ENCODE measurements at places on chromosomes 1 and 21.

GRCh38 chr1:36212782-36213181 is 11.5 kb upstream of the THRAP3 start:
- no peak for DNase-seq

DNA sequence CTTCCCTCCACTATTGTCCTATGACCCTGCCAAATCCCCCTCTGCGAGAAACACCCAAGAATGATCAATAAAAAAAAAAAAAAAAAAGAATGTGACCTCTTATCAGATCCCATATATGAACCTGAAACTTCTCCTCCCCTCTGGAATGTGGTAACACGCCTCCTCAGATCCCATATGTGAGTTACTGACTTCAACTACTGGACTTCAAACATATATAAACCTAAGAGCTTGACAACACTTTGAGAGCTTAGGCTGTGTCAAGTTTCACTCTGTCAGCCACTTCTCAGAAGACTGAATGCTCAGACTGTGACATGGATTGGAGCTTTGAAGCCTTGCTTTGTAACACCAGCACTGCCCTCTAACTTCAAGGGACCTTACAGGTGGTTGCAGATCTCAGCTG is 148.4 kb downstream of the COP1 start:
- DNase-seq, result no peak

DNA sequence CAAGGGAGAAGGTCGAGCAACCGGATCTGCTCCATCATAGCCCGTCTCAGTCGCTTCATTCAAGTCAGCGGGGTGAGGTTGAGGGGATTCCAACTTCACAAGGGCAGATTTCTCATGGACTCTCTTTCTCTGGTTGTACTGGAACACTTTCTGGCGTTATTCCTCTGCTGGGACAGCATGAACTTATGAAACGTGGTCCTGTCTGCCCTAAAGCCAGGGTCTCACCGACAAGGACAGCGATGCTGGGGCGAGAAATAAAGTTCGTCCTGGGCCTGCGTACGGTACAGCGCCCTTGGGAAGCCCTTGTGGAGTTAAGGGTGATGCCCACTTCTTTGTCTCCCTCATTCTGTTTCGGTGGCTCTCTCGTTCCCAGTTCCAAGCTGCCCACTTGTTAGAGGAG is 1.3 kb upstream of the FLVCR1 start:
- DNase-seq, result no peak

GRCh38 chr1:189432753-189433152 is 1044.9 kb downstream of the BRINP3 start:
- DNase-seq, result no peak

DNA sequence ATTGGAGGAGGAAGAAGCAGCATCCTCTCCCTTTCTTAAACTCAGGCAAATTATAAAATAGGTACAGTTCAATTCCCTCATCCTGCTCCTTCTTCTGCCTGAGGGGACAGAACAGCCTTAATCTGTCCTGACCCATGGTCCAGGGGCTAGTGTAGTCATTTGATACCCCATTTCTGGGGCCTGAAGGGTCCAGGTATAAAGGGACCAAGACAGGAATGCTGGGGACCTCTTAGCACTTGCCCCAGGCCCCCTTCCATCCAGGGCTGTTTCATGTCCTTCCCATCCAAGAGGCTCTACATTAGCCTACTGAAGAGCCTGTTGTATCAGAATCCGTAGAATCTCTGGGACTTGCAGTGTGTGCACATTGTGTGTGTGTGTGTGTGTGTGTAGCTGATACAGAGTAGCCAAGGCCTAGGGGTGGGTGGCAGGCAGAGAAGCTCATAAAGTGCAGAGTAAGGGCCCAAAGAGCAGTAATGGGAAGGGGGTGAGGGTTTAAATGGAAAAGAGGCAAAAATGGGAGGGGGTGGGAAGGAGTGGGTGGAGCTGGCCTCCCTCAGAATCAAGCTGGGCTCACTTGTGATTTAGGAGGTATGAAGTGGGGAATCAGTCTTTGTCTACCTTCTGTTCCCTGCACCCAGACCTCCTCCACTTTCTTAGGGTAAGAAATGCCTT is 32.4 kb downstream of the RUNX1 start:
- DNase-seq, result no peak

GRCh38 chr1:30616759-30617158 is 106.6 kb downstream of the MATN1 start:
- DNase-seq, result no peak

DNA sequence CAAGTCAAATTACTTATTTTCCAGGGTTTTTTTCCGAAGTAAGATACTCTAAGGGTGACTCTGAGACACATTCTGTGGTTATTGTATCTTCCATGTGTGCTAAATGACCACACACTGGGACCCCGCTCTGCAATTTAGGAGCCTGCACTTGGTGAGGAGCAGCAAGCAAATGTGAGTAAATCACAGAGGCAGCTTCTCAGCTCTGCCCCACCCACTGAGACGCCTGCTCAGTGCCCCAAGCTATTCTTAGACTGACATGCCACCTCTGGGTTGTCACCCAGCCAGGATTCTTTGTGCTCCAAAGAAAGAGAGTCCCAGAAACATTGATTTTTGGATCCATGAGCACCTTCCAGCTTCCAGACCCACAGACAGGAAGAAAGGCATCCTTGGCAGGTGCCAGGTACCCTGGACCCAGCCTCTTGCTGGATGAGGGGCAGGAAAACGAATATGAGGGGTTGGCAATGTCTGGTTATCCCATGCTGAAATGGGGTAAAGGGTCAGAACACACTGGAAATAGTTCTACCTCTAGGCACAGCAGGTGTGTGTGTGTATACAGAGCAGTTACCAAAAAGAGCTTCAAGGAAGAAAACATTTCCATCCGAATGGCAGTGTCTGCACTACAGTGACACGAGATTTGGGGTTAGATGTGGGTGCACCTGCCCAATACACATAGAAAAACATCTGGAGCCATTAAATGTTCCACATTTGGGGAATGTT is 41.2 kb downstream of the TNR start:
- no peak for DNase-seq

GRCh38 chr1:218112862-218113261 is 172.2 kb upstream of the RRP15 start:
- no peak for DNase-seq

DNA sequence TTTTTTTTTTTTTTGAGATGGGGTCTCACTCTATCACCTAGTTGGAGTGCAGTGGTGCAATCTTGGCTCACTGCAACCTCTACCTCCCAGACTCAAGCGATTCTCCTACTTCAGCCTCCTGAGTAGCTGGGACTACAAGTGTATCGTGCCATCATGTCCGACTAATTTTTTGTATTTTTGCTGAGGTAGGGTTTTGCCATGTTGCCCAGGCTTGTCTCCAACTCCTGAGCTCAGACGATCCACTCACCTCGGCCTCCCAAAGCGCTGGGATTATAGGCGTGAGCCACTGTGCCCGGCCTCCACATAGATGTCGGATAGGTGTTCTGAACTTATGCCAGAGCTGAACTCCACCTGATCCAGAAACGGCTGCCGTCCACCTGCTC is 21.1 kb downstream of the PLEKHM2 start:
- DNase-seq, result no peak

- no peak for DNase-seq
Observed at GRCh38 chr1:91201176-91201575, 179.3 kb upstream of the ZNF644 start.

GRCh38 chr1:156814571-156815260 is 1.9 kb downstream of the SH2D2A start:
- DNase-seq, result no peak

- DNase-seq, result no peak
Observed at GRCh38 chr1:36023098-36023769, 60.7 kb upstream of the TEKT2 start.

- DNase-seq, result no peak
Observed at GRCh38 chr21:29297483-29298347, 1.0 kb upstream of the BACH1 start.

GRCh38 chr1:83033682-83034081 is 965.2 kb downstream of the TTLL7 start:
- peak; percentile 36 for DNase-seq

DNA sequence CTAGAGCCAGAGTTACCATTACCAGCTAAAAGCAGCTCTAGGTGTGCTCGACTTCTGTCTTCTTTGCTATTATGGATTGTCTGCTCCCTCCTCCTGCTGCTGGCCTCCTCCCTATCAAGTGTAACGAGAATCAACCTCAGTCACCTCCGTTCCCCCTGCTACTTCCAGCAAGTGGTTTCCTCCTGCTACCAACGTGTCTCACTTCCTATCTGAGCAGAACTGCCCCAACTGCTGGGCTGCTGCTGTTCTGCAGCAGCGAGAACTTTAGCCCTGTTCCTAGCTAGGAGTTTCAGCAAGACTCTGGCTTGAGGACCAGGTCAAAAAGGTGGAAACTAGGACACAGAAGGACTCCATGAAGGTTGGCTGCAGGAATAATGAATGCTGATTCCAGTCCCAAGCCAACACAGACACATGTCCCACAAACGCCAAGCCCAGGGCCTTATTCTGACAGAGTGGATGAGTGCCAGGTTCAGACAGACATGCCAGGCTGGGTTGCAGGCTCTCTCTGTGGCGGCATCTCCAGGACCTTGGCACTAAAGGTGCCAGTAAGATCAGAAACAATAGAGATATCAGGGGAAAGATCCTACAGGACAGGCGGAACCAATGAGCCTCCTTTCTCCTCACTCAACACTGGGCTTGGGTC is 46.9 kb downstream of the CD34 start:
- no peak for DNase-seq

GRCh38 chr1:76053021-76053420 is 21.5 kb upstream of the ST6GALNAC3 start:
- no peak for DNase-seq

GRCh38 chr1:14660801-14661200 is 62.3 kb downstream of the KAZN start:
- no peak for DNase-seq

DNA sequence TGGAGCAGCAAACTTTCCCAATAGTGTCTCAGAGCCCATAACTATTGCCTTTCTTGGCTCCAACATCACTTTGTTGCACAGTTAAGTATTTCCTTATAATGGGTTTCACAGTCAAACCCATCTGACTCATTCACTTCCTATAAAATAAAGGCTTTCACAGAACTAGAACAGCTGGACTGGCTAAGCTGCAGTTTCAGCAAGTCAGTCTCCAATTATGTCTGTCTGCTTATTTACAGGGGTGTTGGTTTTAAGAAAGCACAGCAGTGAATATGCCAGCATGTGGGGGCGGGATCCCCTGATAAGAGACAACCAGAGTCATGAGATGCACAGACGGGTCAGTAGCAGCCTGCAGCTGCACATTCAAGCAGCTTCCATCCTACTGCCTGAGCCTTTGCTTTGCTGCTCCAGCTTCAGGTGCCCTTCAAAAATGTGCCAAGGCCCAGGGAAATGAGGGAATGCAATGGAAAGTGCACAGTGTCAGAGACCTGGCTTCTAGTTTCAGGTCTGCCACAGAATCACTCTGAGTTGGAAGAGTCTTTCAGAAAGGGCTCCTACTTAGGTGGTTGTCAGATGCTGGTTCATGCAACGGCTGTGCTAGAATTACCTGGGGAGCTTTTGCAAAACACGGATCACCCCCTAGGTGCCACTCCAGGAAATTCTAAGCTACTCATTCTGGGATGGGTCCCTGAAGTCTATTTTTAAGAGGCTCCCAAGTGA is 24.8 kb downstream of the RNF19B start:
- DNase-seq, result peak; percentile 91

DNA sequence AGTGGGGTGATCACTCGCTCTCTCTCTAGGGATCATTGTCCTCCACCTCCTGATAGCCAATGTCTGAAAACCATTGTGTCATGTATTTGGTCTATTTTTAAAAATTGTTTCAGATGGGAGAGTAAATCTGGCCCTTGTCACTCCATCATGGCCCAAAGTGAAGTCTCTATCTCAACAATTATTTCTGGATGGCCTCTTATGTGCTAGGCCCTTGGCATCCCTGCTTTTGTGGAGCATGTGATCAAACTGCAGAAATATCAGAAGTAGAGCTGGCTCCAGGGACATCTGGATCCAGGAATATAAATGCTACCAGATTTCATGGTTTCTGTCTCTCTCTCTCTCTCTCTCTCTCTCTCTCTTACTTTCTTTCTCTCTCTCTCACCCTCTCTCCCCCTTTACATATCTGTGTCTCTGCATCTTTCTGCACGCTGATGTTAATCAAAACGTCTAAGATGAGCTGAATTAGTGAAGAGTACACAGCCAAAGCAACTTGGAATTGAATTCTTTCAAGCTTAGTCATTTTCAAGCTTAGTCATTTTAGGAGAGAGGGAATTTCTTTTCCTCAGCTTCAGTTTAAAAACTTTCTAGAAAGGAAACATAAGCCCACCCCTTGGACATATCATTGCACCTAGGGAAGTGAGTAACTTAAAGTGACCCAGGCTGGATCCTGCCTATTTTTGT is 47.4 kb upstream of the DOCK7 start:
- no peak for DNase-seq

- no peak for DNase-seq
Observed at GRCh38 chr1:204983136-204983535, 59.9 kb upstream of the CNTN2 start.

DNA sequence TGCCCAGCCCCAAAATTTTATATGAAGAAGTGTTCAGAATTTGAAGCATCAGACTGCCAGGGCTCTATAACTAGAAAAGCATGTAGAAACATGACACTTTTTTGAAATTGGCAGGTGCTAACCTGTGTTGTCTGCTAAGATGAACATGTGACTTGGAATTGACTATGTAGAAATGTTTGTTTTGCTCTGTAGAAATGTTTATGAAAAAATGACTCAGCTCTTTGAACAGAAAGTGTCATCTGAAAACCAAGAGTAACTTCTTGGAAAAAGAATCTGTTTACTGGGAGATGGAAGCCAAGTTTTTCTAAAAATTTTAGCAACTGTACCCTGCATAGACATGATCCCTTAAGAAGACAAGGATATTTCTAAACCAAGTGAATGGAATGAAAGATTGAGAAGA is 59.2 kb downstream of the LHX9 start:
- DNase-seq, result no peak

- no peak for DNase-seq
Observed at GRCh38 chr1:215529111-215529510, 38.0 kb upstream of the KCTD3 start.

DNA sequence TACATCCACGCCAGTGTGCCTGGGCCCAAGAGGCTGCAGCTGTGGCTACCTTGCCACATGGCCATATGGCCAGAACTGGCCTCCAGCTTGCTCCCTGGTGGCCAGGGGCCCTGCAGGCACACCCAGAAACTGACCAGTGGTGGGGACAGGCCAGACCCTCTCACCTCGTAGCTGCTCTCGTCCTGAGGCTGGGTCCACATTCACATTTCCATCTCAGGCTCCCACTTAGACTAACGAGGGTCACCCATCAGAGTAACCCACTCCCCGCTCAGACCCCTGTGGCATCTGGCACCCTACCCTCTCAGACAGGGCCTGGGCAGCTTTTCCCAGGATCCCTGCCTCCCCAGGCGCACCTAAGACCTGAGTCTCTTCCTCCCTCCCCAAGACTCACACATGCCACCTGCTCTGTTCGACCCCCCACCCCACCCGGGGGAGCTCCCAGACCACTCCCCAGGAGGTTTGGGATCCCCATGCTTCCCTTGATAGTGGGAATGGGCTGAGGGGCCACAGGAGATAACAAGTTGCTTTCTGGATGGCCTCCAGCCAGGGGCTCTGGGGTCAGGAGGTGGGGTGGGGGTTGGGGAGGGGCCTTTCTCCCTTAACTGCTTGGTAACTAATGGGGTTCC is 21.3 kb upstream of the RNU1-4 start:
- no peak for DNase-seq

- DNase-seq, result no peak
Observed at GRCh38 chr1:47803815-47804501, 193.2 kb downstream of the TRABD2B start.

Data from brain microvascular endothelial cell (primary cell).